ENCODE measurements at places on chromosomes 4 and X.

DNA sequence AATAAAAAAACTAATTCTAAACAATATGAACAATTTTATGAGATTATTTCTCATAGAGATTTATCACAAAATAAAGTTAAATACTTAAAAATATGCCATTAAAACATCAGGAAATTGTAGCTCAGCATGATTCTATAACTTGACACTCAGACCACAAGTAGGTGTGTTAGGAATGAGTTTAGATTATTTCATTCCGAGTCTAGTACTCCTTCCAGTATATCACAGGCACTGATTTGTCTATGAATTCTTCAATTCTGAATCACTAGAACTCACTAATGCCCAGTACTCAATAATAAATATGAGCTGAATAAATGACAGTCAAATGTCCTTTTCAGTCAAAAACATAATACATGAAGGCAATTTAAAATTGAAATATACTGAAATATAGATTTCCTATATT is 22.2 kb downstream of the BOD1L1 start:
- no peak for DNase-seq

DNA sequence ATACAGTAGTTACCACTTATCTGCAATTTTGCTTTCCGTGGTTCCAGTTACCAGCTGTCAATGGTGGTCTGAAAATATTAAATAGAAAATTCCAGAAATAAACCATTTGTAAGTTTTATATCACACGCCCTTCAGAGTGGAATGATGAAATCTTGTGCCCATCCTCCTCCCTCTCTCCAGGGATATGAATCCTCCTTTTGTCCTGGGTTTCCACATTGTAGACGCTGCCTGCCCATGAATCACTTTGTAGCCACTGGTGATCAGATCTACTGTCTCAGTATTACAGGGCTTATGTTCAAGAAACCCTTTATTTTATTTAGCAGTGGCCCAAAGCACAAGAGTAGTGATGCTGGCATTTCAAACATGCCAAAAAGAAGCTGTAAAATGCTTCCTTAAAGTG is 198.6 kb downstream of the KCNIP4 start:
- DNase-seq: no peak

DNA sequence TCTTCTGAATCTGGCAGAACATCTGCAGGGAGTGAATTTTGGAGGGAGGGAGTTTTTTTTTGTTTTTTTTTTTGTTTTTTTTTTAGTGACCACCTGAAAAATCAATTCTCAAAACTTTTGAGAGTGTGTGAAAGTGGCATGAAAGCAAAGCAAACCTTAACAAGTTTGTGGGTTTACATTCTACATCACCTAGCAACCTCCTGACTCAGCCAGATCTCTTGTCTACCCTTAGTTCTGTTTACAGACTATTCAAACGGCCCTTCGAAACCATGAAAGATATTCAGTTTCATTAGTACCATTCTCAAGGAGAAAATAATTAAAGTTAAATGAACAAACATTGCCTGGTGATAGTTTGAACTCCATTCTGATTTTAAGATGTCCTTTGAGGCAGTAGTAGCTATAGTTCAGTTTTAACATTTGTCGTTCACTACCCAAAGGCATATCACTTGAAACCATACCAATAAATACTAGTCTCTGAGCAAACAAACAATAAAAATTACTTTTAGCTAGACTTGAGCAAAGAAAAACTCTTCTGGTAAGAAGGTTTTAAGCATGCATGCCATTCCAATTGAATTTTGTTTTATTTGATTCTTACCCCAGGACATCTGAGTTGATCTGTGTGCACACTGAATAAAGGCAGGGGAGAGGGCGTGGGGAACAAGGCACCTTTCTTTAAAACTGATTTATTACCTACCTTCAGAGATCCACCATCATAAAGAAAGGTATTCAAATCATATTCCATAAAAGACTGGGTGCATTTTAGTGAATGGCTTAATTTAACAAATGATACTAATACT is 137.7 kb downstream of the ARX start:
- DNase-seq: no peak

DNA sequence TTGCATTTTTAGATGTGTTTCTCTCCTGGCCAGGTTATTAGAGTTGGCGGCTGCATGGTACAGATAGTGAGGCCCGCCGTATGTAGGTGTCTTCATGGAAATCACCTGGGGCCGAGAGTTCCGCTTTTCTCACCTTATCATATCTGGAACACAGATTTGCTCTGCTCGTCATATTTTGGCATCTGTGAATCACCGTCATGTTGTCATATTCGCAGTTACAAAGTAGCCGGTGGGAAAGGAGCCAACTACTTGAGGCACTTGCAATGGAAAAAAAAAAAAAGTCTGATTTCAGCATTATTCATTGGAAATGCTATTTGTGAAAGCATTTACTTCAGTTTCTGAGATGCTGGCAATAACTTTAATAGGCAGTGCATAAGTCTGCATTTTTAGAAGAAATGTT is 1715.2 kb upstream of the TENM3 start:
- no peak for DNase-seq

DNA sequence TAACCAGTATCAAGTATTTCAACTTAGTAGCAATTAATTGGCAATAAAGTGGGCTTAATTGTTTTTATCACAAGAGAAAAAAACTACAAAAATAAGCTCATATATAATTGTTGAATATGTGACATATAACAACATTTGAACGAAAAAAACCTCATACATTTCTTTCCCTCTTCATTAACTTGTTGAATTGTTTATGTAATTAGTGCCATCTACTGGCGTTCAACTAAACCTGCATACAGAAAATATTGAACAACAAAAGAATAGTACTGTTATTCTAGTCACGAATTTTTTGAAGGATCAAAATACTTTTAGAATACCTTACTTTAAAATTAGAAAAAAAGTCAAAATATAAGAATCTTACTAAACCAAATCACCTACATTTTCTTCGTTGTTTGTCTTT is 586.5 kb upstream of the FTHL17 start:
- peak; percentile 16 for DNase-seq

- DNase-seq: no peak
Observed at GRCh38 chr4:161133586-161134276, 1030.1 kb downstream of the FSTL5 start.

GRCh38 chr4:177579649-177580048 is 137.4 kb upstream of the AGA start:
- no peak for DNase-seq

DNA sequence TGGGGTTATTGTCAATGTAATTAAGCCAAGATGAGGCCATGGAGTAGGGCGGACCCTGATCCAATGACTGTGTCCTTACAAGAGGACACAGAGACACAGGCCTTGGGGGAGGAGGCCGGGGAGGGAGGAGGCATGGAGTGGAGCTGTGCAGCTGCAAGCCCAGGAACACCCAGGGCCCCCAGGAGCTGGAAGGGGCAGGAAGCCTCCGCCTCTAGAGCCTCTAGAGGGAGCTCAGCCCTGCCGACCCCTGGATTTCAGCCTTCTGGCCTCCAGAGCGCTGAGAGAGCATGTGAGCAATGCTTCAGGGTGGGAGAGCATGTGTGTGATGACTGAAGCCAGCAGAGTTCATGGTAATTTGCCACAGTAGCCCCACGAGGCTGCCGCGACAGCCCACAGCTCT is 234.6 kb downstream of the AFAP1 start:
- no peak for DNase-seq

- no peak for DNase-seq
Observed at GRCh38 chrX:153387987-153388721, 13.0 kb downstream of the PNMA6E start.

DNA sequence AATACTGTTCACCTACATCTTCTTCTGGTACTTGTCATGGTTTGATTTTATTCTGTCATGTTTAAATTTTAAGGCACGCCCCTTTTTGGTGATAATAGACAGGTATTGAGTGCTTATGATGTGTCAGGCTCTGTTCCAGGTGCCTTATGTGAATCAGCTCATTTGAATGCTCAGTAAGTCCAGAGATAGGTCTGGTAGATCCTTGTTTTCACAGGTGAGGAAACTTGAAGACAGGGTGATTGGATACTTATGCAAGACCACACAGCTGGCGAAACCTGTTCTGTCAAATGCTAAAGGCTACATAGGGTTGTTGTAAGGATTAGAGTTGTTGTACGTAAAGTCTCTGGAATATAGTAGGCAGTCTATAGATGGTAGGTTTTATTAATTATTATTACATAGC is 9.6 kb upstream of the SLC25A14 start:
- no peak for DNase-seq

DNA sequence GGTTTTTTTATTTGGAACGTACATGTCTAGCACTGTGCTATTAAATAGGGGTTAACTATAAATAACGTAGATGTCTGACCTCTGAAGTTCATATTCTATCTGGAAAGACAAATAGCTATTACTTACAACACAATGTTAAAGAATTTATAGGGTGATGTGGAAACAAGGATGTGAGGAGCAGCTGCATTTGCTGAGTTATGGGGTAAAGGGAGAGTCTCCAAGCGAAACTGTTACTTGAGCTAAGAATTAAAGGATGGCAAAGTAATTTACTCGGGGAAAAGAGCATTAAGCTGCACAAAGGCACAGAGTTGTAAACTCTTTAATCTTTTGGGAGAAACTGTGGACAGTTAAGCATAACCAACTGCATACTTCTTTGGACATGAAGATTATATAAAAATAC is 117.7 kb downstream of the FSTL5 start:
- no peak for DNase-seq

- DNase-seq: no peak
Observed at GRCh38 chr4:38639242-38639641, 24.8 kb upstream of the KLF3 start.

DNA sequence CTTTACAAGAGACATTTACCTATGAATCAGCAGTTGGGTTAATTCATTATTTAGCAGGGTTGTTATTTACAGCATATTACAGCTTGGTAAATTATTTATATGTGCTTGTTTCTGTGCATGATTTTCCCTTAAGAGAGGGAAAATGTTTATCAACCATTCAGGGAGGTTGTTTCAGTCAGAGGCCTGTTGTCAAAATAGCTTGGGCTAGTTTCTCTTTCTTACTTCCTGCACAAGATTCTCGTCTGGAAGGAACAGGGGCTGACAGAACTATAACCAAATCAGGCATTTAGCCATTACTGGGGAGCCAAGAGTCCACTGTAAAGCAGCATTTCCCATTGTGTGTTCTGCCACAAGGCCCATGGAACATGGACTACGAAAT is 135.8 kb downstream of the HS6ST2 start:
- DNase-seq: no peak

GRCh38 chr4:100317032-100317864 is 127.0 kb upstream of the DDIT4L start:
- no peak for DNase-seq

GRCh38 chr4:13985837-13986236 is 358.3 kb upstream of the BOD1L1 start:
- DNase-seq: no peak

GRCh38 chrX:43357741-43358140 is 298.4 kb upstream of the MAOA start:
- DNase-seq: no peak
